ENCODE measurements at places on chromosomes 2 and 18. TPM values are rescaled to one million over a fixed set of nuclear protein-coding genes. Genes with fewer than 3 reads are reported as not detected.

EGR4 gene
- not detected for total RNA-seq

DNA sequence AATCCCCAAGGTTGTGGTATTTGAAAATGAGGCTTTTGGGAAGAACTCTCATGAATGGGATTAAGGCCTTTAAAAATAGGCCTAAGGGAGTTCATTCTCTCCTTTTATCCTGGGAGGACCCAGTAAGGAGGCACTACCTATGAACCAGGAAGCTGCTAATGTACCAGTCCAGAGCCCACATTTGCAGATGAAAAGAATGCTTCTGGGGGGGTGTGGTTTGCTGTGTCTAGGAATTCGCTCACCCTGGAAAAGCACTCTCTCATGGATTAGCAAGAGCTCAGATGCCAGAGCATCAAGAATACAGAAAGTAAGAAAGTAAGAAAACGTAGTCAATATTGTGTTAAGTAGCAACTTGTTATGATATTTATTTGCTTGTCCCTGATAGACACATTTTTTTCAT is 785.7 kb upstream of the GYPC start:
- DNase-seq = no peak

CCL20 gene
- total RNA-seq = 0.67 TPM

GRCh38 chr18:45775743-45776142 is 49.7 kb upstream of the SIGLEC15 start:
- no peak for DNase-seq

GRCh38 chr2:234003972-234004617 is 46.4 kb upstream of the SPP2 start:
- DNase-seq = no peak

DNA sequence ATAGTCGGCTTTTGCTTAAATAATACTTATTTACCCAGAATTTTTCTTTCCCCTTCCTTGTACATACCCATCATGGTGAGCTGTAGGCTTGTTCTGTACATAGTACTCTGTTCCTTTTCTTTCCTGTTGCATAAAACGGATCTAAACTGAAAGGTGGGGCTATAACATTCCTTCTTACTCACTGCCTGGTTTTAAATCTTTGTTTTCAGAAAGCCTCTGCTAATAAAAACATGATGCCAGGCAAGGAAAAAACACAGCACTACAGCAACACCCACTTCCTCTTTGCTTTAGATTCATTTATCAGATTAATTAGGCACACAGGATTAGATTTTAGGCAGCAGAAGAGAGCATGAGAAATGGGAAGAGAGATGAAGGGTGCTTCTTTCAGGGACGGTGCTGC is 19.6 kb upstream of the STON1 start:
- no peak for DNase-seq

DNA sequence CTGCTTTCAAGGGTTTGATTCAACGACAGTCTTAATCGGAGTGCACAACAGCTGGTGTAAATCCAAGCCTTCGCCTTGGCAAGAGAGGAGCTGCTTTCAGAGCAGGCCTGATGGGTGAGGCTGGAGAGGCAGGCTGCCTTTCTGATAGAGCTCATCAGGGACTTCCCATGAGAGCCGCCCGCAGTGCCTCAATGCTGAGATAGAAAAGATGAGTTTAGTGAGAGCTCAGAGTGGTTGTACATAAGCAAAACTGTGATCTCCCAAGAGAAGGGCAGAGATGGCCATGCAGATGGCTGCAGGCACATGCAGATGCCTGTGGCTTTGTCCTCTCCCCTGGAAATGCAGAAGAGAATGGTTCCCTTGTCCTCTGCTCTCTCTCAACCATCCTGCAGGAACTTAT is 122.1 kb downstream of the ARL4C start:
- no peak for DNase-seq

- no peak for DNase-seq
These were observed 10.4 kb downstream of the DNAJC10 start for GRCh38 chr2:182726473-182726872.

CLEC4F gene
- not detected for total RNA-seq

ALS2 gene
- 6.9 TPM for total RNA-seq

DNA sequence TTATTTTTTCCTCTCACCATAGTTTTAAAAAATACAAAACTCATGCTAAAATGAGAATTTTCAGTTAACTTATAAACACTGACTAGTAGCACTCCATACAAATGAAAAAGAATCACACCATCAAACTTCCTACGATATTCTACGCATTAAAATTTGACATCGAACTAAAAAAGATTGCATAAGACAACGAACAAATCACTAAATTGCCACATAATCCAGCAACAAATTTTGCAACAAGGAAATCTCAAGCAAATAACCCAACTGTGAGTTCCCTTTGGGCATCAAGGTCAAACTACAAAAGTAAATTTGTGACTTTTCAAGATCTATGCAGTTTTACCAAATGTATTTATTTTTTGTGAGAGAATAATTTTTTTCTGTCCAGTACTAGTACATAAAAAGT is 1.5 kb downstream of the MAP3K2 start:
- no peak for DNase-seq

GRCh38 chr2:9001229-9001628 is 2.3 kb downstream of the MBOAT2 start:
- no peak for DNase-seq

- DNase-seq = no peak
These were observed 6.3 kb downstream of the B3GNT2 start for GRCh38 chr2:62202019-62202722.

- DNase-seq = no peak
These were observed 274.1 kb upstream of the CYRIA start for GRCh38 chr2:16939771-16940170.

NDC80 gene
- total RNA-seq = 0.06 TPM

GNAL gene
- 0.64 TPM for total RNA-seq

DNA sequence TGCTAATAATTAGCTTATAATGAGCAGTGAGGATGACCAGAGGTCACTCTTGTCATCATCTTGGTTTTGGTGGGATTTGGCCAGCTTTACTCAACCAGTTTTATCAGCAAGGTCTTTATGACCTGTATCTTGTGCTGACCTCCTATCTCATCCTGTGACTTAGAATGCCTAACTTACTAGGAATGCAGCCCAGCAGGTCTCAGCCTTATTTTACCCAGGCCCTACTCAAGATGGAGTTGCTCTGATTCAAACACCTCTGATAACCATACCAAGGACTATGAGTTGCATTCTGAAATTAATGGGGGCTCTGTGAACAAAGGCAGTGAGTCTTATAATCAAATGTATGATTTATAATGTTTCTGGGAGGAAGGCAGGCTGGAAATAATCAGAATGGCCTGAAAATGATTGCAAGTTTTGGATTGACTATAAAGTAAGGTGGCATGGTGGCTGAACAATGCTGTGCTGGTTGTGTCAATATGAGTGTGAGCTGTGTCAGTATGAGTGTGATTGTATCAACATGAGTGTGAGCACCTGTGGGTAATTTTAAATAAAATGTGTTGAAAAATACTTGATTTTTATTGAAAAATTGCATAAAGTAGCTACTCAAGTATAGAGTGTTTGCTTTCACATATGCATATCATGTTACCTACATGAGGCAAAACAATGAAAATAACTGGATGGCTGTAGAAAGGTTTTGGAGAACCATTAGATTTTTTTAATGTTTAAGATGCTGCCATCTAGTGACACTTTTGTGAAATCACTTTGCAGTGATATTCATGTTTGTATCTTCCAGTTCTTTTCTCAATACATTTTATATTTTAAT is 103.0 kb downstream of the KYNU start:
- DNase-seq = no peak

ANKRD62 gene
- total RNA-seq = 2.8 TPM

RAB27B gene
- 5.8 TPM for total RNA-seq

MC4R gene
- total RNA-seq = not detected

- no peak for DNase-seq
These were observed 36.4 kb downstream of the EMILIN2 start for GRCh38 chr18:2883076-2883735.
